CD4-positive, alpha-beta T cell treated with Interleukin-1 beta for 1 hour (primary cell): ENCODE measurements at places on chromosomes 11 and 22.

DNA sequence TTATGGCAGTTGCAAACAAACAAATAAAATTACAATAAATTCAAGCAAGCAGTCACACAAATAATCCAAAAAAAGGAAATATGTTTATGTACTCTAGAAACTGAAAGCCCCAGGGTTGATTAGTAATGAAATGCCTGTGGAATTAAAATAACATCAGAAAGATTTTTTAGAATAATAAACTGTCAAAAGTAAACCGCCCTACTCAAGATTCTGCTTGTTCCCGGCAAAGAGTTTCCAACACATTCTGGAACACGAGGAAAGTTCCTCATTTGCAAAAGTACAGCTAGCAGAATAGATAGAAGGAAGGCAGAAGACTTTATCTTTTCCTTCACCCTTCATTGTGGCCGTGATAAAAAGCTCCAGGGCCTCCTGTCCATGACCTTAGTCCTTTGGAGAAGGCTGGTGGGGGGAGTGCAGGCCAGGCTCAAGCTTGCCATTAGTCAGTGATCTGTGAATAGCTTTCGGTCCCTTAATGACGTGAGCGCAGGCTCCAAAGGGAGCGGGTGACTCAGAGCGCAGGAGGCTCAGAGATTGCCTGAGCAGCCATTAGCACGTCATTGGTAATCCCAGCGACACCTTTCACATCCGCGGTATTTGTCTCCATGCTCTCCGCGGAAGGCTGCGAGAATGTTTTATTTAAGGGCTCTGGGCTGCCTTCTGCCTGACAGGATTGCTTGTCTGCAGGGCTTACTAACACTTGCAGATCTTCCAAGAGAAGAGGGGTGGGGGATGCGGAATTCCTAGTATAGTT is 458.3 kb downstream of the METTL15 start:
- DNase-seq: no peak

- no peak for DNase-seq
Observed at GRCh38 chr22:24339452-24339747, 68.8 kb downstream of the SPECC1L start.

- DNase-seq: no peak
Observed at GRCh38 chr22:47629273-47629711, 866.8 kb downstream of the TBC1D22A start.

- peak; percentile 65 for DNase-seq
Observed at GRCh38 chr11:1782831-1783724, 19.4 kb upstream of the CTSD start.

DNA sequence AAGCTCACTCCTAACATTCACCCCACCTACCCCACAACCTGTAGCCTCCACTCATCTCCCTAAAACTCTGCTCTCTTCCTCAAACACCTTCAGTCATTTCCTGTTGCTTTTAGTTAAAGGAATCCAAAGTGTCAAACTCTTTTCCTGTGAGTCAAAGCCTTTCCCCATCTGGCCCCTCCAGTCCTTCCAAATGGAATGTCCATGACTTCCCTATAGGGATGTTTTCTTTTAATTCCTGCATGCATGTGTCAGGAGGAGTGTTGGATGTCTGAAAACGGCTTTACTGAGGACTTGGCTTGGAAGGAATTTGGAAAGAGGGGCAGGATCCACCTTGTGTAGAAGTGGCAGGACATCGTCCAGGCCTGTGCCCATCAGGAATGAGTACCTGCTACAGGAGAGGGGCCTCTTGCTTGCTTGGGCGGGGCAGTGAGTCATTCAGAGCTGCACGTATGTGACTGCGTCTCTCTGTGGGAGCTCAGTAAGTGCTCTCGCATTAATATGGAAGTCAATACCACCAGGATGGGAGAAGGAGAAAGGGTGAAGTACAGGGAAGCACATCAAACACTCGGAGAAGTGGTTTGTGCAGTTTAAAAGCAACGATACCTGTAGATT is 491.9 kb downstream of the OPCML start:
- DNase-seq: no peak

DNA sequence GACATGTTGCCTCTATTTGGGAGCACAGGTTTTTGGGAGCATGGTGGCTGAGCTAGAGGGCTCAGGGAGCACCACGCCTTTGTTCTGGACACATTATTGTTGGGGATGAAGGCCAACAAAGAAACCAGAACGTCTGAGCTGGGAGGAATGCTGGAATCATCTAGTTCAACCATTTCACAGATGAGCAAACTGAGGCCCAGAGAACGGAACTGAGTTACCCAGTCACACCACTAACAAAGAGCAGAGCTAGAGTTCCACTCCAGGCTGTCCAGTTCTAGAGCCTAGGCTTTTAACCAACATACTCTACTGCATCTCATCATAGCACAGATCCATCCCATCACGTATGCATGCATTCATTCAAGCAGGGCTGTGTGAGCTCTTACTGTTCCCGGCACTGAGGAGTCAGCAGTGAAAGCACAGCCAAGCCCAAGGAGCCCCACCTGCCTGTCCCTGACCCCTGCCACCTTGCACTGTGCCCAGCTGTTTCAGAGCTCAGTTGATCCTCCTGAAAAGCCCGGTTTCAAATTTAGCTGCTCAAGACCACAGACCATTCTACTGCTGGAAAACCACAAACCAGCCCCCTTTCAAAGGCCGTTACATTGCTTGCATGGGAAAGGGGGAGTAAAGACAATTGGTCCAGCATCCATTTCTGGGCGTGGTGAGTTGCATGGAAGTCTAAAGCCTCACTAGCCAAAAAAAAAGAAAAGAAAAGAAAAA is 16.9 kb upstream of the TCF20 start:
- DNase-seq: no peak

GRCh38 chr11:14854057-14854456 is 38.0 kb downstream of the CYP2R1 start:
- no peak for DNase-seq

DNA sequence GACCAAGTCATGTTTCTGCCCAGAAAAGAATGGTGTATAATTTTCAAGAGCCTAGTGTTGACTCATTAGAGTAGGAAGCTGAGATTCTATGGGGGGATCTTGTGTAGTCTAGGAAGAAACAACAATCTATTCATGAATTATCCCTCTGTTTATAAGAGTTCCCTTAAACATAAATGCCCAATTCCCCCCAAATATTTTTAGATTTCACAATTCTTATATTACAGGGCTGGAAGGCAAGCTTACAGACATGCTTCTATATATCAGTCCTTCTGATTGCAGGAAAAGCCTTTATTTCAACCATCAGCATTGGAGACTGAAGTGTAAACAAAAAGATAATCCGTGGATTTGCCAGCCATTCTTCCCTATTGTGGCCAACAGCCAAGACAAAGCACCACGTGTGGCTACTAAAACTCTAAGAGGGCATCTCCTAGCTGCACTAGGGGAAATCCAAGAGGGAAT is 71.4 kb downstream of the NAT10 start:
- DNase-seq: no peak

GRCh38 chr11:123692961-123693360 is 38.5 kb upstream of the SCN3B start:
- no peak for DNase-seq

- peak; percentile 33 for DNase-seq
Observed at GRCh38 chr11:124069429-124070401, 28.6 kb upstream of the OR10G7 start.

- DNase-seq: no peak
Observed at GRCh38 chr11:20017320-20017719, 143.0 kb downstream of the DBX1 start.

GRCh38 chr11:8122173-8122764 is 41.3 kb downstream of the TUB start:
- DNase-seq: no peak

- no peak for DNase-seq
Observed at GRCh38 chr11:30344085-30344484, 21.2 kb downstream of the ARL14EP start.

DNA sequence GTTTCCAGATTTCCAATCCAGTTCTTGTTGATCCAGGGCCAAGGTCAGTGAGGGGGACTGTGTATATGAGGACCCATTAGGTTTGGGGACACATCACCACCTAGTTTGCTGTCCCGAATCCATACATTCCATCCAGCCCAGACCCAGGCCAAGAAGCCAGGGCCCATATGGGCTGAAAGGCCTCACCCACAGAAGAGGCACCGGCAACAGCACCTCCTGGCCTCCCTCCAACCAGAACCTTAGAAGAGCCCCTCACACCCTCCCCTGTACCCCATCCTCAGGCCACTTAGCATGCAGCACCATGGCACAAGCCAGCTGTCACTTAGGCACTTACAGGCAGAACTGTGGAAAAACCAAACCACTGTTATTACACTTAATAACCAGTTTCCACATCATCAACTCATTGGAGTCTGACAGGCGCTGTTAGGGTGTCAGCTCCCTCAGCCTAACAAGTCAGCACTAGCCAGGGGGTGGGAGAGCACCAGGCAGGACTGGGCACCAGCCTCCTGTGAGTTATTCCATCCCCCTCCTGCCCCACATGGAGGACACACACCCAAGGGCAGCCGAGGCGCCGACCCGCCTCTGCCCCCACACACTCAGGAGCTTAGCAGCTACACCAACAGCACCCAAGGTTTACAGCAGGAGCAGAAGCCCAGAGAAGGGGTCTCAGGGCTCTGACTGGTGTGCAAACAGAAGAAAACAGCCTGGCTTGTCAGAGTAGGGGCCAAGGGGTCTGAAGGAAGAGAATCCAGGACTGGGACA is 132.0 kb downstream of the BUD13 start:
- no peak for DNase-seq

DNA sequence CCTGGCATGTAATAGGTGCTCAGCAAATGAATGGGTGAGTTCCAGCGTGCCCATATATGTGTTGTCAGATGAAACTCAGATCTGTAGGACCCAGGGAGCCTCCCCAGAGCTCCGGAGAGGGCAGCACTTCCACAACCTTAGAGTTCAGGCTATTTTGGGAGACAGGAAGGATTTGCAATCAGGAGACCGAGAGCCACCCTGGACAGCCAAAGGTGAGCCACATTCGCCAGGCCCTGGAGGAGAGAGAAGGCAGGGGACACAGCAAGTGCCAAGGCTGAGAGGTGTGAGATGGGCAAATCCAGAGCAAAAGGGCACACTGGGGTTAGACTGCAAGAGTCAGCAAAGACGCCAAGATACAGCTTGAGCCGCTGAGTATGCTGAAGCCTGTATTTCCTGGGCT is 66.4 kb downstream of the CD82 start:
- no peak for DNase-seq

- DNase-seq: no peak
Observed at GRCh38 chr22:50485221-50486131, 1.2 kb upstream of the MIOX start.

DNA sequence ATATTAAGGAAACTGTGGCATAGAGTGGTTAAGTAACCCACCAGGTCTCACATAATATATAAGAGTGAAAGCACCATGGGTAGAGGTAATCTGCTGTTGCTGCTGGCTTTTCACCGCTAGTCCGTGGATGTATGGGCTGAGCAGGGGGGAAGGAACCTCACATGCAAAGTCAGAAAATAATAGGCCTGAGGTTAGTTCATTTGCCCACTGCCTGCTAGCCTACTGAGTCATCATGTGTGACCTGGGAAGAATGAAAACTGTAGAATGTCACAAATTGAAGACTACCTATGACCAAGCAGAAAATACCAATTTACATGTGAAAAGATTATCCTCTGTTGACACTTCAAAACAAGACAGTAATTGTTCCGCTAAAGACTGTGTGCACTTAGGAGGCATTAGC is 560.1 kb upstream of the FAT3 start:
- no peak for DNase-seq

DNA sequence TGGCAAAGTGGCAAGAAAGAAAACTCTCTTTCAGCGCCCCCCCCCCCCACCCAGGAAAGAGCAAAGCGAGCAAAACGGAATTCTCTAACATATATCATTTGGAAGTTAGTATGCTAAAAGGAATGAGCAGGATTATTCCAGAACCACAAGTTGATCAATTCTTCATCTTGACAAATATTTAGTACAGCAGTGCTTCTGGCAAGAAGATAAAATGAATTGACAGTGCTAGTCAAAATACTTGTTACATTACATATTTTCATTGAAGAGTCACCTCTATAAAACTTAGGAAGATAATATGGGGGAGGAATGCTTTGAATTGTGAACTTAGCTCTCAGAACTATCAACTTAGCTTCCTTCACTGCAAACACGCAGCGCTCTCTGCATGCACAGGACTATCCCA is 377.4 kb downstream of the DYNC2H1 start:
- DNase-seq: no peak

GRCh38 chr11:2681408-2682145 is 18.2 kb downstream of the KCNQ1OT1 start:
- DNase-seq: no peak

- peak; percentile 66 for DNase-seq
Observed at GRCh38 chr11:111604392-111605009, 2.3 kb downstream of the SIK2 start.

GRCh38 chr11:40280159-40281051 is 1179.0 kb downstream of the LRRC4C start:
- no peak for DNase-seq

- DNase-seq: no peak
Observed at GRCh38 chr11:106913141-106913540, 105.1 kb downstream of the GUCY1A2 start.

GRCh38 chr11:16778286-16778685 is 39.8 kb downstream of the C11orf58 start:
- no peak for DNase-seq

- DNase-seq: no peak
Observed at GRCh38 chr11:11346303-11346702, 6.7 kb downstream of the CSNK2A3 start.

DNA sequence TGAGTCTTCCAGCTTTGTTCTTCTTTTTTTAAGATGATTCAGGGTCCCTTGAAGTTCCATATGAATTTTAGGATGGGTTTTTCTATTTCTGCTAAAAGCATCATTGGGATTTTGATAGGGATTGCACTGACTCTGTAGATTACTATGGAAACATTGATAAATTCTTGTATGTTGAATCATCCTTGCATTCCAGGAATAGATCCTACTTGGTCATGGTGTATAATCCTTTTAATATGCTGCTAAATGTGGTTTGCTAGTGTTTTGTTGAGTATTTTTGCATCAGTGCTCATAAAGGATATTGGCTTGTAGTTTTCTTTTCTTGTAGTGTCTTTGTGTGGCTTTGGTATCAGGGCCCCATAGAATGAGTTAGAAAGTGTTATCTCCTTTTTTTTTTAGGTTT is 34.9 kb upstream of the PHOX2A start:
- DNase-seq: no peak

DNA sequence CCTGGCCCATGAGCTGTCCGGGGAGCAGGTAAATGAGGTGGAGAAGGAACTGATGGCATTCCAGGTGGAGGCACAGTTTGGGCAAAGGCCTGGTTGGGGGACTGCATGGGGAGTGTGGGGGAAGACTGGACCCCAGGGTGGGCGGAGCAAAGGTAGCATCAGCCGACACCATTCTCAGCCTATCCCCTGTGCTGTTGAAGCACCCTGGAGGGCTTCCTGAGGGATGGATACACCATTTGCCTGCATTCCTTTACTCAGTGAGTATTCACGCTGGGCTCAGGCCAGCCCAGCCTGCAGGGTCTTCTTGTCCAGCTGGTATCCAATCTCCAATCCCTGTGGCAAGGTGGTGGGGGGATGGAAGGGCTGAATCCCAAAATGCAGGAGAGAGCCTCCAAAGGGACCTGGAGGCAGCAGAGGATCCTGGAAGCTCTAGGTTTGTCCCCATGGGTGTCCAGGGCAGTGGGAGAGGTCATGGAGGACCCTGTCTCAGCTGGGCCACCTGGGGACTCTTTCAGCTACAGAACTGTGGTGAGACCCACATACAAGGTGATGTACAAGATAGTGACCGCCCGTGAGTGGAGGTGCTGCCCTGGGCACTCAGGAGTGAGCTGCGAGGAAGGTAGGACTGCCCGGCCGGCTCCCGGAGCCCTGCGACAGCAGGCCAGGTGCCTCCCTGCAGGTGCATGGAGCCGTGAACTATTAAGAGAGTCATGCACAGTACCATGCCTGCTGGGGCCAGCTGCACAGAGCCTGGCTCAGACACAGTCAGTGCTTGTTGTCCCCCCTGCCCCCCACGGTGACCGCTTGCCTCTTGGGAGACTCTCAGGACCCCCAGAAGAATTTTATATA is 9.5 kb downstream of the EMID1 start:
- no peak for DNase-seq
